ENCODE measurements at places on chromosomes 2 and 18.
A peak's percentile ranks its signal among the peaks of the same experiment; 100 is the strongest.

DNA sequence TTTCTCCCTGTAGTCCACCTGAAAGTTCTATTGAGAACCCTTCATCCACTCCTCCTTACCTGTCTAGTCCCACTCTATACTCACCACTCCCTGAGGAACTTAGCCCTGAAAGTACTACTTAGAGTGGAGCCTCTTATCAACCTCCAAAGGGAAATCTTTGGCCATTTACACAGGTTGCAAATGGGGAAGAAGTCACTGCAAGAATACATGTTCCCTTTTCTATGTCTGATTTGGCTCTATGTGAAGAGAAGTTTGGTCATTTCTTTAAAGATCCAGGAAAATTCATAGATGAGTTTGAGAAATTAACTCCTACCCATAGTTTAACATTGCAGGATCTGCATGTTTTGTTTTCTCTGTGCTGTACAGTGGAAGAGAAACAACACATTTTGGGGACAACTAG is 22.9 kb upstream of the MGAT4A start:
- DNase-seq: no peak

DNA sequence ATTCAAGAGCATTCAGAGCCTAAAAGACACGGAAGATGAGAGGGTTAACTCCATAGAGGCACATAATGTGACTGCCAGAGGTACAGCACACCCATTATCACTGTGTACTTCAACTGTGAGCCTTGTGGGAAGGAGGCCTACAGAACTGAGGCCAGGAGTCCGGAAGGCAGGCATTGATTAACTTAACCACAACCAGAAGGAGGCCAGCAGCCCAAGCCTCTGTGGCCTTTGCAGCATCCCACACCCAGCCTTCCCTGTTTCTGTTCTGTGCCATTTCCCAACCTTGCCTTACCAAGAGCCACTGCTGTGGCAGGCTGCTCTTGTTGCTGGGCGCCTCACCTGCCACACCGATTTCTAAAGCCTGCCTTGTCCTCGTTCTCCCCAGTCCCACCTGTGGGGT is 27.2 kb downstream of the SIGLEC15 start:
- no peak for DNase-seq

DNA sequence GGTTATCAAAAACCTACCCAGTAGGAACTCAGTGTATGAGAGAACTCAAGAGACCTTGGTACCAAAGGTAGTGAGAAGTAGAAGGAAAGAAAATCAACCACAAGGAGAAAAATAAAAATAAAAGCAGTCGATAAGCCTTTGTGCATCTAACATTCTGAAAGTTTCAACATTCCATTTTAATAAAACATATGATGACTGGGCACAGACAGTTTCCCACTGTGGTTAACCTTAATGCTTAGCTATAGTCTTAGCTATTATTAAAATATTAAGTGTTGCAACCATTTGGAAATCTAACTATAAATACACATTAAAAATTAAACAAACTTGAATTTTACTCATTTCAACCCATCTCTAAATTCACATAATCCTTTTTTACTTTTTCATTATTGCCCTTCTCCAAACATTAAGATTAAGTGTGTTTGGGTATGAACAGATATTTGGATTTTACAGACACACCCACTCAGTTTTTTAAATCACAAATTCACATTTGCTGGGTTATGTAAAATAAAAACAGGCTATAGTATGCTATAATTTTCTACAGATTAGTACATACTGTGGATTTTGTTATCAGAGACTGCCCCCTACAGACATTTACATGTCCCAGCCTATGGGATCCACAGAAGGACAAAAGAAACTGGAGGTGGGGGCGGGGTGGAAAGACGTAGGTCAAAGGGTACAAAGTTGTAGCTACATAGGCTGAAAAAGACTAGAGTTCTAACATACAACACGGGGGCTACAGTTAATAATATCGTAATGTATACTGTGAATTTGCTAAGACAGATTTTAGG is 32.8 kb downstream of the SRBD1 start:
- peak; percentile 1 for DNase-seq

GRCh38 chr2:120399889-120400240 is 53.9 kb downstream of the INHBB start:
- no peak for DNase-seq

GRCh38 chr2:241036397-241036963 is 38.1 kb downstream of the SNED1 start:
- DNase-seq: no peak

GRCh38 chr18:62621546-62621945 is 93.8 kb upstream of the PHLPP1 start:
- no peak for DNase-seq

GRCh38 chr2:189862751-189863150 is 78.5 kb downstream of the PMS1 start:
- DNase-seq: no peak

GRCh38 chr2:217717646-217718045 is 285.1 kb downstream of the TNS1 start:
- no peak for DNase-seq

GRCh38 chr2:115652652-115653051 is 1210.2 kb downstream of the DPP10 start:
- no peak for DNase-seq

DNA sequence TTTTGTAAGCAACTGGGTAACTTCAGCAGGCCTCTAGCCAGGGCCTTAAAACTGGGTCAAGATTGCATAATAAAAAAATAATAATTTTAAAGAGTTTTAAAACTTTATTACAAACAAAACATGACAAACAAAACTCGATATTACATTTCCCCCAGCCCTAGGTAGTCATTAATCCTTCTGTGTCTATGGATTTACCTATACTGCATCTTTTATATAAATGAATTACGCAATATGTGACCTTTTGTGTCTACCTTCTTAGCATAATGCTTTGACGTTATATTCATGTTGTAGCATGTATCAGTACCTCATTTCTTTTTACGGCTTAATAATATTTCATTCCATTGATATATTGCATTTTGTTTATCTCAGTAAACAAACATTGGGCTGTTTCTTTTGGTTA is 113.5 kb downstream of the CCDC178 start:
- no peak for DNase-seq

DNA sequence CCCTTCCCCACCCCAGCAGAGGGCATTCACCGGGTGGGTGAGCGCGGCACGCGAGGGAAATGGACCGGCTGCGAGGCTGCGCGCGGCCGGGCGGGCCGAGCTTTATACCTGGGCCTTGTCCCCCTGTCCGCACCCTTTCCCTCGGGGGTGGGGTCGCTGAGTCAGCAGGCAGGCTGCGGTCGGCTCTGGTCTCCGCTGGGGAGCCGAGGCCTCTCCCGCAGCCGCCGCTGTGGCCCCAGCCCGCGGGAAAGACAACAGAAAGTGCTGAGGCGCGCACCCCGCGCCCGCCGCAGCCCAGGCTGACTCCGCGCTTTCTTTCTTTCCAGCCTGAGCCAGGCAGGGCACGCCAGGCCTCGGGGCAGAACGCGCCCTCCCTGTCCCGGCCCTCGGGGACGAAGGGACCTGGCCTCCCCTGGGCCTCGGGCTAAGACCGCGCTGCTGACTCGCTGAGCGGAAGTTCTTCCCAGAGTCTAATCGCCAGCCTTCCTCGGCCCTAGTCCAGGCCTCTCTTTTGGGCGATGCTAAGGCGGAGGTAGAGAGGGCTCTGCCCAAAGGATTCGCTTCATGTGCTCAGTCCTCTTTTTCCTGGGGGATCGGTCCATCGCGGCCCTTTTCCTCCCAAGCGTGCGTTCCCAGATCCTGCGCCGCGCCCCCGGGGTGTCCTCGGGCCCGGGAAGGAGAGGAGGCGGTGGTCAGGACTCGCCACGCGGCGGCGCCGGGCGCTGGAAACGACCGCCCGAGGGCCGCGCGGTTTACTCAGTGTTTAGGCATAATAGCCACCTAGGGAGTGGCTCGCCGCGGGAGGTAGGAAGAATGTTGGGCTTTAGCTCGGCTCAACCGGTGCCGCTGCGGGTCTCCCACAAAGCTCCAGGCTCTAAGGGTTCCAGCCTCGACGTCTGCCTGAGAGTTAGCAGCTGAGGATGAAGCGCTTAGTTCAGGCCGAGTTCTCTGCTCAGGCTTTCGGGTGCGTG is at the start of gene CRYBA2:
CRYBA2 (minus strand) TSS at position 78 of the 971 bp plus-strand sequence. CDS start 246 bp downstream, outside the sequence.
- DNase-seq: peak; percentile 59

GRCh38 chr2:230068016-230068650 is 591 bp downstream of the SLC16A14 start:
- DNase-seq: peak; percentile 45

DNA sequence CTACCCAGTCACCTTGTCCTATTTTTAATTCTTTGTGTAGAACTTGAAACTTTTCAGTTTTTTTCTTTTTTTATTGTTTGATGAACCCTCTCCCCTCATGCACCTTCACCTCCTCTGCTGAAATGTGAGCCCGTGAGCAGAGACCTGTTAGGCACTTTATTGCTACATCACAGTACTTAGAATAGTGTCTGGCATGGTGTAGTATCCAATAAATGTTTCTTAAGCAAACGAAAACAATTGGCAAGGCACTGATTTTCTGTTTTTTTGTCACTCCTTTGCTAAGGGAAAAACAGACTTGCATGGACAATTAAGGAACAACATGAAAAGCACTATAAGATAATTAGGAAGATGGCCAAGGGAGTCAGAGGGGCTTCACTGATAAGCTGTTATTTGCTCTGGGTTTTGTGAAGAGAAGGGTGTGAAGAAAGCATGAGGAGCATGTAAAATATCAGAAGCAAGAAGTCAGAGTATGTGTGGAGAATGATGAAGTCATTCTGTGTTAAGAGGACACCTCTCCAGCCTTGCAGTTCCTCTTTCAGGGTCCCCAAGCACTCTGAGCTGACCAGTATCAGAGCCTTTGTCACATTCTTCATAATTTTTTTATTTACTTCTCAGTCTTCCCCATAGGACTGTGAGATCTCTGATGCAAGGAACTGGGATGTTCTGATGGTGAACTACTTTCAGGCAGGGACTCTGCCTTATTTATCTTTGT is 99.7 kb upstream of the CAVIN2 start:
- no peak for DNase-seq

GRCh38 chr2:57204364-57204763 is 842.2 kb upstream of the VRK2 start:
- DNase-seq: peak; percentile 44

GRCh38 chr2:169590804-169591203 is 6.7 kb downstream of the PPIG start:
- no peak for DNase-seq

DNA sequence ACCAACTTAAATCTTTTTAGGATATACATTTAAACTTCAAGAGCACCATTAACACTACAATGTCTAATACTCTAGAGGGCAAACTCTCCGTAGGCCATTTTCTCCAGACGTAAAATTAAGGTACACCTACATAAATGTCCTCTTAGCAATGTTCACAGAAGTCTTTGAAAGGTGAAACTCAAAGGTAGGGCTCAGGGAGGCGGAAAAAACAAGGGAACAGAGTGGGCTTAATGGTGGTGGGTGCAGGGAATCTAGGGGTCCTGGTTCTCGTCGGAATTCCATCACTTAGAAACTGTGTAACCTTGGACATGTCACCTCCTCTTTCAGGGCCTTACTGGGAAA is 668 bp downstream of the NFU1 start:
- DNase-seq: no peak

GRCh38 chr2:179974761-179975160 is 32.3 kb downstream of the CWC22 start:
- no peak for DNase-seq

Data from SHP77 (cell line).